Left renal cortex interstitium (tissue), 4 donors: ENCODE measurements at places on chromosomes 2 and 18.

DNA sequence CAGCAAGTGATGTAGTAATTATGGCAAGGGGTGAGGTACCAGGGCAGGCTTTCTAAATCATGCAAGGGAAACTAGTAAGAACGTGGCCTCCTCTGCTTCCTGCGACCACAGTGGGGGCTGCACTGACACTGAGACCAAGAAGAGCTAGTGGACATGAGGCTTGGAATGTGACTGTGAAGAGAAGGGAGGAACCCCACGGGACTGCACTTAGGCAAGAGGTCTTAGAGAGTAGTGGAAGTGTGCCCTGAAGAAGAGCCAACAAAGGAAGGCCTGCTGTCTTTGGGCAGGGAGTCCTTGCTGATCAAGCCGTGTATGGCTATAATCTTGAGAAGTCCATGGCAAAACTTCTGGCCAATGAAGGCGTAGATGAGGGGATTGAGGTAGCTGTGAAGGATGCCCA lies 8.9 kb upstream of the RUFY4 start:
- no peak for DNase-seq

- no peak for DNase-seq
These were observed 121.5 kb upstream of the SIX2 start for GRCh38 chr2:45130736-45131135.

GRCh38 chr18:66553824-66554223 lies 50.1 kb downstream of the CDH19 start:
- no peak for DNase-seq

DNA sequence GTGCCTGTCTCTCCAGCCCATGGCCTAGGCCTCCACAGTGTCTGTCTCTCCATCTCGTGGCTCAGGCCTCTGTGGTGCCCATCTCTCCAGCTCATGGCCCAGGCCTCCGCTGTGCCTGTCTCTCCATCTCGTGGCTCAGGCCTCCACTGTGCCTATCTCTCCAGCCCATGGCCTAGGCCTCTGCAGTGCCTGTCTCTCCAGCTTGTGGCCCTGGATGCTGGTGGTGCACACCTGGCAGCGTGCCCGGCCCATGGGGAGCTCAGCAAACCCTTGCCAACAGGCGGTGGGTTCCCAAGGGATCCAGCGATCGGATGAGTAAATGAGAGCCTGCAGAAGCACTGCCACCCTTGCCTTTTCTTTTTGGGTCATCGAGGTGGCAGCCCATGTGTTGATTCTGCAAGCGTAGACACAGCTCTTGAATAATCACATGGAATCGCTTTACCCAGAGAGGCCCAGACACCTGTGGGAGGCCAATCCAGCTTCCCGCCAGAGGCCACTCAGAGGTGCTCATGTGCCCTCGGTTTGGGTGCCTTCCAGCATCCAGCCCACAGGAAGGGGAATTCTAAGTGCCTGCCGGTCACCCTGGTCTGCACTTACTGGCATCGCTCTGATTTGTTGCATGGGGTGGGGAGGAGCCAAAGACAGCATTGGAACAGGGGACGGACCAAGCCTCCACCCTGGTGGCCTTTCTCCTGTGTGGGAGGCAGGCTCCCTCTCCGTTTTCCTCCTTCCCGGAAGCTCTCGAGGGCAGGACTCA lies 101.8 kb upstream of the HDAC4 start:
- no peak for DNase-seq

DNA sequence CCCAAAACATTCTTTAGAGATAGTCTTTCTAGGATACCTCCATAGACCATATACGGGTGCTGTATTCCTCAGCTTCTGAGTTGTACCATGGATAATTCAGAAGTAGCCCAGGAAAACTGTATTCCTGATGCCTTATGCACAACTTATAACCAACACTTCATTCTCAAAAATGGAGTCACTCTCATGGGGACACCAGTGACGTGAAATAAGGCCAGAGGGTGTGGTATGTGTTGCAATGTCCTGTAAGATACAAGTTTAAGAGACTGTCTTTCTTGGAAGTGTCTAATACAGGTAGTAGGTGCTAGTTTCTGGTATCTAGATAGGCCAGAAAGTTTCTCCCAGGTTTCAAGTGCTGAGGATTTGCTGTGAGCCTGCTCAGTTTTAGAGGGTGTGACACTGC lies 36.1 kb downstream of the COX7A2L start:
- no peak for DNase-seq

DNA sequence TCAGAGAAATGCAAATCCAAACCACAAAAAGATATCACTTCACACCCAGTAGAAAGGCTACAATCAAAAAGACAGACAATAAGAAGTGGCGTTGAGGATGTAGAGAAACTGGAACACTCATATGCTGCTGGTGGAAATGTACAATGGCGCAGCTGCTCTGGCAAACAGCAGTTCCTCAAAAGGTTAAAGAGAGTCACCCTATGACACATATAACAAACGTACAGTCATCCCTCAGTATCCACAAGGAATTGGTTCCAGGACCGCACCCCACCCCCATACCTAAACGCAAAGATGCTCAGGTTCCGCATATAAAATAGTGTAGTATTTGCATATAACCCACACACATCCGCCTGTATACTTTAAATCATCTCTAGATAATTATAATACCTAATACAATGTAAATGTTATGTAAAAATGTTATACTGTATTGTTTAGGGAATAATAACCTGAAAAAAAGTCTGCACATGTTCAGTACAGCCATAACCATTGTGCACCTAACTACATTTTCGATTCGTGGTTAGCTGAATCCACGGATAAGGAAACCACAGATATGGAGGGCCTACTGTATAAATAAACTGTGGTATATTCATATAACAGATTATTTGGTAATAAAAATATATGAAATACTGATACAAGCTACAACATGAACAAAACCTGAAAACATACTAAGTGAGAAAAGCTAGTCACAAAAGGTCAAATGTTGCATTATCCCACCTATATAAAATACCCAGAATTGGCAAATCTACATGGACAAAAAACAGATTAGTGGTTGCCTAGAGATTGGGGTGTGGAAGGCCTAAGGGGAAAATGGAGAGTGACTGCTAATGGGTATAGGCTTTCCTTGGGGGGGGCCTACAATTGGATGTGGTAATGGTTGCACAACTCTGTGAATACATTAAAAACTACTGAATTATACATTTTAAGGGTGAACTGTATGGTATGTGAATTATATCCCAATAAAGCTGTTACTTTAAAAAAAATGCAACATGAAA lies 37.5 kb downstream of the UXS1 start:
- no peak for DNase-seq

GRCh38 chr2:162712598-162712997 lies 126.0 kb downstream of the KCNH7 start:
- DNase-seq = no peak

DNA sequence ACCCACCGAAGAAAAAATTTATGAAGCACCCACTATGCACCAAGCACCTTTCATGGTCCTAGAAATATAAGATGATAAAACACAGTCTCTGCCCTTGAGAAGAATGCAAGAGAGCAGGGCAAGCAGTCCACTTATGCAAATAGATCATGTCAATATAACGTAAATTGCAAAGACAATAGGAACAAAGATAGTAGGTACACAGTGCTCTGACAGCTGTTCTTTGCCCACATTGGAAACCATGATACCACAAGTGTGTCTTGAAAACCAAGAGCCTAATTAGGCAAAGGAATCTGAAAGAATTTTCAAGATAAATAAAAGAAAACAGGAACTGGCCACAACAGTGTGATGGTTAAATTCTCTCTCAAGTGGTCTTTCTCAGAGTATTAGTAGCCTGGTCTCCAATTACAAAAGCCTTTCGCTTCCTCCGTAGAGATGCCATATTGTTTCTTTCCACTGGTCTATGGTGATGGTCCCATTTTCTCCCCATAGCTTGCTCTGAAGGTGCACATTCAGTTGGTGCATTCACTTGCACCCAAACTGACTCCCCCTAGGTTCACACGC lies 108.5 kb downstream of the VWC2L start:
- no peak for DNase-seq

DNA sequence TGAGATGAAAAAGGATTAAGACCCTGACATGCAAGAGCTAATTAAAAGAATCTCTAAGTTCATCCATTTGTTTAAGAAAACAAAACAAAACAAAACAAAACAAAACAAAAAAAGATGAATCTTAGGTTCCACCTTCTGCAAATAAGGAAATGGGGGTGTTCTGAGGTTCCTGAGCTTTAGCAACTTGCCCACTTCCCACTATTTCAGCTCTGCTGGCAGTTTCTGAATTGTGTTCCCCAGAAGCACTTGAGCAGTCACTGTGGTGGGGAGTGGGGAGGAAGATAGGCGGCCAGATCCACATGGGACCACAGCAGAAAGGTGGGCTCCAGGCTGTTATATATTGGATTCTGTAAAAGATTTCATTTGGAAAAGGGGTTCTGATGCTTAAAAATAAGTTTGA lies 20.3 kb downstream of the INO80C start:
- DNase-seq = no peak
